BJ (cell line): ENCODE measurements at places on chromosomes 16 and 17. TPM values are rescaled to one million over a fixed set of nuclear protein-coding genes. Genes with fewer than 3 reads are reported as not detected.

Gene UBALD2
- polyA plus RNA-seq: 35.0 and 50.7 TPM in 2 replicates

Gene FBXL16
- 0.32 and 0.67 TPM in 2 replicates for polyA plus RNA-seq

Gene RNF43
- polyA plus RNA-seq: not detected in 2 replicates

Gene TBC1D3B
- 1.4 and 2.3 TPM in 2 replicates for polyA plus RNA-seq

Gene CMTM1
- polyA plus RNA-seq: 2.7 and 3.2 TPM in 2 replicates

Gene MYH11
- 0.11 and 0.27 TPM in 2 replicates for polyA plus RNA-seq

Gene HSD17B2
- 0.60 and 0.81 TPM in 2 replicates for polyA plus RNA-seq

Gene NEK8
- polyA plus RNA-seq: 3.8 and 5.3 TPM in 2 replicates

Gene PRR11
- polyA plus RNA-seq: 24.7 and 27.2 TPM in 2 replicates

Gene MAPT
- 0.16 and 0.23 TPM in 2 replicates for polyA plus RNA-seq

Gene CCL5
- polyA plus RNA-seq: 0.16 TPM in 2 replicates

Gene SLFN14
- polyA plus RNA-seq: not detected in 2 replicates

Gene TMED6
- 0.13 TPM in 1 of 2 replicates, not detected in the other for polyA plus RNA-seq

Gene CDRT4
- polyA plus RNA-seq: 1.6 and 5.9 TPM in 2 replicates

Gene NXPH3
- polyA plus RNA-seq: 5.0 and 9.3 TPM in 2 replicates

Gene MFSD6L
- polyA plus RNA-seq: not detected in 2 replicates

Gene PSMD12
- polyA plus RNA-seq: 12.8 and 25.8 TPM in 2 replicates

Gene NPIPA2
- 0.80 and 1.2 TPM in 2 replicates for polyA plus RNA-seq

Gene VAT1L
- polyA plus RNA-seq: 4.7 and 6.5 TPM in 2 replicates

Gene PRAC1
- polyA plus RNA-seq: not detected in 2 replicates

Gene OSGIN1
- polyA plus RNA-seq: 2.0 and 5.1 TPM in 2 replicates

Gene ODAD4
- polyA plus RNA-seq: 0.61 and 0.92 TPM in 2 replicates

Gene GCGR
- not detected in 2 replicates for polyA plus RNA-seq

Gene HES7
- polyA plus RNA-seq: not detected in 2 replicates

Gene MRPL45
- polyA plus RNA-seq: 58.9 and 76.4 TPM in 2 replicates

Gene PROCA1
- polyA plus RNA-seq: 0.71 and 0.99 TPM in 2 replicates

Gene TP53TG3B
- not detected in 2 replicates for polyA plus RNA-seq

Gene CLEC19A
- not detected in 2 replicates for polyA plus RNA-seq

Gene GGNBP2
- 73.7 and 79.8 TPM in 2 replicates for polyA plus RNA-seq

Gene WNK4
- polyA plus RNA-seq: 2.1 and 2.9 TPM in 2 replicates

Gene EPX
- not detected in 2 replicates for polyA plus RNA-seq
